ENCODE measurements at places on chromosomes 12 and 14.

DNA sequence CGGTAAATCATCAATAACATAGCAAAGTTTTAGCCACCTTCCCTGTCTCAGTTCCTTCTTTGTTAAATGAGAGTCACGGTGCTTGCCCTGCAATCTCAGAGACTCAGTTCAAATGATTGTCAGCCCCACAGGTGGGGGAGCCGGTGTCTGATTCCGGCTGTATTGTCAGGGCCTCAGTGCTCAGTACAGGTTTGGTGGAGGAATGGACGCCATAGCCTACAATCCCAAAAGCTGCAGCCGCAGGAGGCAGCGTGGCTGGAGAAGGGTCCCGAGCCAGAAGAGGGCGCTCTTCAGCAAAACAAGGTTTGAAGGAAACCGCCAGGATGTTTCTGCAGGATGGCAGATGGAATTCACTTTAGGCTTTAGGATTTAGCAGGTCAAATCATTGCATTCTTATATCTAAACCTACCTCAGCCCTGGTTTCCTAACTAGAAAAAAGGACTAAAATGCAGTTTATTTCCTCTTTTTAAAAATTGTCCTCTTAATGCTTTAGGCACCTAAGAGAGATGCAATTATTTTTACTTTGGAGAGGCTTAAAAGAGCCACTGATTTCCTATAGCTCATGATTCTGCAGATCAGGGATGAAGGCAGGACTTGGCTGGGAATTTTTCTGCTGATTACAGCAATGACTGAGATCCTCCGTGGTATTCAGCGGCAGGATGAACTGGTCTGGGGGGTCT, 29.2 kb downstream of the FOS start:
- peak; percentile 54 for DNase-seq

DNA sequence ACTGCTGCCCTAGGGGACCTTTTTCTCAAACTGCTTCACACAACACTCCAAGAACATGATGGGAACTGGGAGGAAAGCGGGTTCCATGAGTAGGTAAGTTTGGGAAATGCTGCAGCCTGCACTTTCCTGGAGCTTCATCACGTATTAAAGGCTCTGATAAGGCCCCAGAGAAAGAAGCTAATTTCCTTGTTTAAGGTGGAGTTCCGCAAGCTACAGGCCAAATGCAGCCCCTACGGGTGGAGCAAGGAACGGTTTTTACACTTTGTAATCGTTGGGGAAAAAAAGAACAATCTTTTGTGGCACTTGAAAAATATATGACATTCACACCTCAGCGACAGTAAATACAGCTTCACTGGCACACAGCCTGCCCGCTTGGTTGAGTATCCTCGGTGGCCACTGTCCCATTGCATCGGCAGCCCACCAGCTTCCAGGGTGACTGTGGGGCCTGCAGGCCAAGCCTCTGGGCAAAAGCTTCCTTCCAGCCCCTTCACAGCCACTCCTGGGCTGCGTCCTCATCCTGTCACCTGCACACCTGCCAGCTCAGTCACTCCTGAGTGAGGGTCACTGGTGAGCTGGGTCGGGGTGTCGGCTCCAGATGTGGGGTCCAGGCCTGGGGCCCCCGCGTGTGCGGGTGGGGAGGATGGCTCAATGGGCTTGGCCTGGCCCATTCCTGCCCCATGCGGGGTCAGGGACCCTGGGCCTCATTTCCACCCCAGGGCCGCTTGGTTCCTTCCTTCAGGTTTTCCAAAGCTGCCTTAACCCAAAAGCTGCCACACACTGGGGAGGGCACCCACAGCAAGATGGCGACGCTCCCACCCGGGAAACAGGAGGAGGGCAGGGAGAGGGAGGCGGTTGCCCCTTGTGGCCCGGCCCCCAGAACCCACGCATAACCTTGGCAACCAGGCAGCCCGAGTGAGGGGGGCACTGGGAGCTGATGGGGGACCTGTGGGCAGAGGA, 2.4 kb downstream of the AMN start:
- no peak for DNase-seq

GRCh38 chr12:88570103-88570502, 10.2 kb downstream of the KITLG start:
- no peak for DNase-seq

DNA sequence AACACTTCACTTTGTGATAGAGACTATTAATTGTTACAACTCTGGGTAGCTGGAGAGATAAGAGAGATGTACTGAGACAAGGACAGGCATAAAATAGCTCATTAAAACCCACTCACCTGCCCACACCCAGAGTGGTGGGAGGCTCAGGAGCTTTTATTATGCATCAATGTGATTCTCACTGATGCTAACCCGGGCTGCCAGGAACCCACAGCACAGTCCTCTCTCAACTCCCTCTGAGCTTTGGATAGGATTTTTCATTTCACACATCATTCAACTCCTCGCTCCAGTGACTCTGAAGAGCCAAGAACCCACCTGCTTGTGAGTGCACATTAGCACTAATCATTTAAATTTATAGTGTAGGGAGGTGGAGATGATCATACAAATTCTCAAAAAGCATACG, 827.9 kb downstream of the FLRT2 start:
- no peak for DNase-seq

DNA sequence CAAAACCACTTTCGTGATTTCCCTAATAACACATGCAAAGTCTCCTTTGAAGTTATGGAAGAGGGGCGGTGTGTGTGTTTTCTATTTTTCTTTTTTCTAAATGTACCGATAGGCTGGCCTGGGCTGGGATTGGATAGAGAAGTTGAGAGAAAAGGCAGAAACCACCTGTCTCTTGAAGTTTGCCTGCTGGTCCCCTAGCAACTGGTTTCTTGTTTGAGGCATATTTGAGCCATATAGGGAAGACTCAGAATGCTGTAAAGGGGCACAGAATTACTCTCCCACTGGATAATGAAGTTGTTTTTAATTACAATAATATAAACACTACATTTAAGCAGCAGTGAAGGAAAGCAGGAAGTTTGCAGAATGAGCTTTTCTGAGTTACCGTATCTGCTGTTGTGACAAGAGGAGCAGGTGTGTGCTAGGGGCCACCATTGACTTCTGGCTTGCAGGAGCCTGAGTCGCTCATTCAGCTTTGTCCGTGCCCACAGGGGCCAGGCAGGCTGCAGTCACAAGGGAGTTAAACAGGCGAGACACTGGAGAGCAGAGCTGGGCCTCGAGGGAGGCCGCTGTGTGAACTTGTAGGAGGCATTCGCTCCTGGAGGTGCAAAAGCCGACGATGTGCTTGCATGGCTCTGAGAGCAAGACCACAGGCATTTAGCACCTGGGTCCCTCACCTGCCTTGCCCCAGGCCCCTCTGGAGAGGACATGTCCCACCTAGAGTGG, 173.8 kb upstream of the RGS6 start:
- DNase-seq, result no peak

DNA sequence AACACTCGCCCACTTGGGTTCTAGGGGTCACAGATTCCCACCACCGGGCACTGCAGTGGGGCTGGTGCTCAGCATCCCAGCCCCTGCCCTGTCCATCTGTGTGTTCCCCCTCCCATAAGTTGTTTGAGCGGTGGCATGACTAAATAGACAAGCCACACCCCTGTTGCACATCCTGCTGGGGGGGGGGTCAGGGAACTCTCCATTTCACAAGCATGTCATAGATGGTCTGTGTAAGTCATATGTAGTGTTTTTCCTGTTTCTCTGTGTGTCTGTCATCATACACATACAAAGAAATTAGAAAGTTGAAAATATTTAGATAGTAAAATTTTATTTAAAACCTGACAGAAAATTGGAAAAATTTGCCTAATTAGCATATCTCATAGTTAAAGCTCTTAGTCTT, 270.2 kb downstream of the IPO8 start:
- DNase-seq, result no peak

- no peak for DNase-seq
Observed at GRCh38 chr12:45183246-45183645, 32.6 kb upstream of the ANO6 start.

DNA sequence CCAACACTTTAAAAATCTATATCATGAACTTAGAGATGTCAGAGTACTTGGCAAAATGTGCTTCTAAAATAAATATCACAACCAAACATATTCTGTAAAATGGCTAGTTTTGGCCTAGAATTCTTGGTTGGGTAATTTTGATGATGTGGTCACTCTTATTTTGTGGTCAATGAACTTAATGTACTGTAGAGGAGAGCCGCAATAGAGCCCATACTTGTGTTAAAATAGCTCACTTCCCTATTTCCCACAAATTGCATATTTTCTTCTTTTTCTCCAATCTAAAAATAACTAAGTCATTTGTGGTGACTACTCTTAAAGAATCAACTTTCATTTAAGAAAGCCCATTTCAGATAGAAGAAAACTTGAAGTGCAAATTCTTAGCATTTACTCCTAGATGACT, 619.4 kb downstream of the CCER1 start:
- no peak for DNase-seq

DNA sequence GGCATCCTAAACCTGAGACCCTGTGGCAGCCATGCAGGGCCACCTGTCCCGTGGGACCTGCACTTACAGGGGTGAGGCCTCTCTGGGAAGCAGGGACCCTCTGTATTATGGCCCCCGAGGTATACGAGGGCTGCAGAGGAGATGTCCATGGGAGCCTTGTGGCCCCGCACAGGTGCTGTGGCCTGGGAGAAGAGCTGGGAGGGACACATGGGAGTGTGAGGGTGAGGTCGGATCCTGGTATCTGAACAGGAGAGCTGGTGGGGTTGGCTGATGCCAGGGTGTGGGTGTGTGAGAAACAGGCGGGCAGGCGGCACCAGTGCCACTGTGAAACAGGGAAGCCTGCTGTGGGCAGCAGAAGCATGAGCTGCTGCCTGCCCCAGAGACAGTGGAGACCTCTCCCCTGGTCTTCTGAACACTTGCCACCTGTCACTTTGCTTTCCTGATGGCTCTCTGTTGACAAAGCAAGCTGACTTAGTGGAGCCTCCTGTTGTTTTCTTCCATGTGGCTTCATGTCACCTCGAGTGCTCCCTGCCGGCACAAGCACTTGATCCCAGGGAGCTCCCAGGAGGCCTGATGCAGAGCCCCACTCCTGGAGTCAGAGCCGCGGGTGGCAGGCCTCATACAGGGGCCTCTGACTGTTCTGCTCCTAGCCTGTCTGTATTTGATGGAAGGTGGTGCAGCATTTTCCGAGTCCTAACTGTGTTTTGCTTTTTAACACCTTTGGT, 19.8 kb upstream of the AMN start:
- no peak for DNase-seq

DNA sequence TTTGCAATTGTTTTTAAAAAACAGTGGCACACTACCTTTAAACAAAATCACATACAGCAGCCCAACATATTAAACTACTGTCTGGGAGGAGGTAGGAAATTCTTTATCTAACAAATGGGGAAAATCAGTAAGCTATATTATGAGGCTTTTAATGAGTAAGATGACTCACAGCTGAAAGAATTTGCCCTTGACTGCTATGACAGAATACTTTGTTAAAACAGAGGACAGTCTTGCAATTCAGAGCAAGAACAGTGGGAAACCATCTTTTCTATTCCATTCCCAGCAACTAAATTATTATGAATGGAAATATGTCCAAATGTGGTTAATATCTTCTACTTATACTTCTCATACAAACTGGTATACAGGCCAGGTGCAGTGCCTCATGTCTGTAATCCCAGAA, 49.2 kb upstream of the SGPP1 start:
- no peak for DNase-seq

DNA sequence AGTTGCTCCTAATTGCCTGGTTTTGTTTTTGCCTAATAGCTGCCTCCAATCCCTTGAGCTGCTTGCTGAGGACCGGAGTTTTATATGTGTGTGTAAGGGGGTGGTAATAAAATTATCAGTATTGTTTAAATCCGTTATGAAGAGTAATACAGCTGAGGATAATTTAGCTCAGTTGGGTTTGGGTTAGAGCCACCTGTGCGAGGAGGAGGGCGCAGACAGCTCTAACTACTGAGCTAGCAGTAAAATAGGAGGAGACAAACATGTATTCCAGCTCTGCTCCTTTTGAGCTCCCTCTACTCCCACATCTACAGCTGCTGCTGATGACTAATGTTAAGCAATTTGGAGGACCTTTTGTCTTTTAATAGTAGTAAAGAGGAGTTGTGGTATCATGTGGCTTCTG, 61.5 kb downstream of the SPATS2 start:
- no peak for DNase-seq

- peak; percentile 74 for DNase-seq
Observed at GRCh38 chr12:29147731-29148595, 1.1 kb upstream of the FAR2 start.

GRCh38 chr12:17949558-17950141, 140.3 kb downstream of the RERGL start:
- no peak for DNase-seq

DNA sequence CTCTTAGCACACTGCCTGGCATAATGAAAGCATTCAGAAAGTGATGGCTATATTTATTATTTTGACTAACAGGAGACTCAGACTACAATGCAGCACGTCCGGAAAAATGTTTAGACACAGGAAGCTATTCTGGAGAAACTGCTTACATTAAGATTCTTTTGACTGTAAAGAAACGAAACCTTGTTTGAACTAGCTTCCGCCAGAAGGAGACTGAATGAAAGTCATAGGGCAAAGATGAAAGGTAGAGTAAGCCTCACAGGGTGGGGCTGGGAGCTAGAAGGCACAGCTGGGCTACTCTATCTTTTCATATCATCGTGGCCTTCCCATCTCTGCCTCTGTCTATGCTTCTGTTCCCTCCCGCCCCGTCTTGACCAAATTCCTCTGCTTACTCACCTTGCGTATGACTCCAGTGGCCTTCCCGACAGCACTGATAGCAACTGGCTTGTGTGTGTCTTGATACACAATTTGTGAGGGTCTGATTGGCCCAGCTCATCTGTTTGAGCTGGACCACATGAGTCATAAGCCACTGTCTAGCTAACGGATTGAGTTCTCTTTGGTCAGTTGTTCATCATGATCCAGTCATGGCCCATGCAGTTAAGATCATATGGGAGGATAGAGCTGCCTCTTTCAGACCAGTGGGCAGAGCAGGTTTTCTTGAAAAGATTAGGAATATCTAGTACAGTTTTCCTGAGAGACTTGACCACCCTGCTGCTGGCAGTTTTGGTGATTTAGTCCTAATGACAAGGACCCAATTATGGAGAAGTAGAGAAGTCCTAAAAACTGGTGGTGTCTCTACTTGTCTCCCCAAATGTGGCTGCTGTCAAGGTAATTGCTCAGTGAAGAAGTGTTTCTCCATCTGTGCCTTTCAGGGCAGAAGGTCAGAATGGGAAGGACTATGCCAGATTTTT, 151.5 kb upstream of the SLC38A2 start:
- DNase-seq, result peak; percentile 48

DNA sequence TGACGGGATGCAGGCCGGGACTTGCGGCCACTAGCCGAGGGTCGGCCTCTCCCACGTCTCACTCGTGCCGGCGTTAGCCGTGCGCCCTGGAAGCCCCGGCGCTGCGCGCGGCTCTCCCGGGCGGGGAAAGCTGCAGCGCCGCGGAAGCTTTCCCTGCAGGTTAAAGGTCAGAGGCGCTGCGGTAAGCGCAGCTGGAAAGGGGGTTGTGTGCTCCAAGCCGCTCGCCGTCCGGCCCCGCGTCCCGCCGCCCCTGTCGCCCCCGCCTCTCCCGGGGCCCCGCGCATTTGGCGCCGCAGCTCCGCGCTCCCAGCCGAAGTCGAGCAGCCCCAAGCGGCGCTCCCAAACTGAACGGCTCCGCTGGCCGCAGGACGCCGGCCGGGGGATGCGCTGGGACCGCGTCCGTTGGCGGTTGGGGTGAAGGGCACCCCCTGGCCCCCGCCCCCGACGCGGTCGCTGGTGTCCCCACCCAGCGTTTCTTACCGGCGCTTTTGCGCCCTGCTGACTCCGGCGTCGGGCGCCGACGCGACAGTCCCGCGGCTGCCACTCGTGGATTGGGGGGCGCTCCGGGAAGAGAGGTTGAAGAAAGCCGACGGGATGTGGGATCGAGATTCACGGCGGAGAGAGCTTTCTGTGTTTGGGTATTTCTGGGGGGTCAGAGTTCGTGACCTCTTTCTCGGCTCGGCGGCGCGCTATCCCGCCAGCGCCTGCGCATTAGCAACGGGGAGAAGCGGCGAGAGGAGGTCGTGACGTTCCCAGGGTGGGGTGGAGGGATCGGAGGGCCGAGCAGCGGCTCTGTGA, at the start of gene NR2C1:
TSS of gene NR2C1 (minus strand) at position 719 of the 798 bp plus-strand sequence. CDS start 6,234 bp downstream, outside the sequence.
- peak; percentile 95 for DNase-seq
